Memory B cell (primary cell): ENCODE measurements at places on chromosomes 11 and 22.
A peak's percentile ranks its signal among the peaks of the same experiment; 100 is the strongest.

DNA sequence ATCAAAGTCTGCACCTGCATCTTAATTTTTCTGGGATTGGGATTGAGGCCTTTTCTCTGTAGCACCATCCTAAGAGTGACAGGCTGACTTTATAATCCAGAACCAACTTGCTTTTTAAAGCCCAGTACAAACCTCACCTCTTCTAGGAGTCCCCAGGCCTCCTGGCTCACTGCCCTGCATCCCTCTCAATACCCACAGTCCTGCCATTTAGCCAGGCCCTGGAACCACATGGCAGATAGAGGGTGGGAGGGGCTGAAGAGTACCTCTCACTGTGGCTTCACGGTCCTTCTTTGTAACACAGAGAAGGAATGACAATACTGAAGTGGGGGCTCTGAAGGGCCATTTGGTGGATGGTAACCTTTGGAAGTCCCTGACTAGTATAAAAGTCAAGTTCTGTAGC lies 63.5 kb upstream of the PHOX2A start:
- H3K4me1 ChIP-seq: peaks cover 12% of the 10 kb centered on the region
- H3K4me3 ChIP-seq: no peak overlapping the region
- no peaks in the 10 kb centered on the region for H3K27me3 ChIP-seq
- no peak for DNase-seq

- H3K36me3 ChIP-seq: no peaks in the 10 kb centered on the region
- H3K4me1 ChIP-seq: peaks cover 11% of the 10 kb centered on the region
- peak; percentile 14 for DNase-seq
Measured at GRCh38 chr11:8020244-8020597, 33.1 kb downstream of the EIF3F start.

DNA sequence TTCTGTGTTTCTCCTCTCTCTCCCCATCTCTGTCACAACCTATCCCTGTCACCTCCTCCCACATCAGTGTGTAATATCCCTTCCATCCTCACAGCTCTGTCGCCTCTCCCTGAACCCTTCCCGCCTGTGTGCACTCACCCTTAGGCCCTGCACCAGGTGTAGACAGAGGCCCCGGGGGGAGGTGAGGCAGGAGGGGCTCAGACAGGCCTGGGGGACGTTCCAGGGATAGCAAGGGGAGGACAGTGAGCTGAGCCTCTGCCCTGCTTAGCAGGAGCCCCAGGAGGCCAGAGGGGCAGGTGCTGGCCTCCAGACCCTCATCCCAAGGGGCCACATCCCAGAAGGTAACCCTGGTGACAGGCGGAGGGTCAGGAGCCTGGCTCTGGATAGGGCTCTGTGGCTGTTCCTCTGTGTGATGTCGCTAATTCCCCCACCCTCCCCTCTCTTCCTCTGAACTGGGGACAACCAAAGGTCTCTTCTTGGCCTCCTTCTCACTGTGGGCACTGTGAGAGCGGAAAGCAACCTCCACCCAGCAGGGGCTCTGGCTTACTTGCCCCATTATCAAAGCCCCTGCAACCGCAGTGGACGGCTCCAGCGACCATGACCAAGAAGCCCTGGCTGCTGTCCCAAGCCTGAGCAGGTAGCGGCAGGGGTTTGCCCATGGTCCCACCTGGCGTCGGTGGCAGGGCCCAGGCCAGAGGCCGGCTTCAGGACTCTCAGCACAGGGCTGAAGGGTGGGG lies 35.7 kb downstream of the KCNJ4 start:
- H3K4me3 ChIP-seq: peak overlapping the region; percentile 8
- H3K36me3 ChIP-seq: no peaks in the 10 kb centered on the region
- H3K4me1 ChIP-seq: peaks cover 4% of the 10 kb centered on the region
- peaks cover 5% of the 10 kb centered on the region for H3K27me3 ChIP-seq
- no peak overlapping the region for H3K27ac ChIP-seq

DNA sequence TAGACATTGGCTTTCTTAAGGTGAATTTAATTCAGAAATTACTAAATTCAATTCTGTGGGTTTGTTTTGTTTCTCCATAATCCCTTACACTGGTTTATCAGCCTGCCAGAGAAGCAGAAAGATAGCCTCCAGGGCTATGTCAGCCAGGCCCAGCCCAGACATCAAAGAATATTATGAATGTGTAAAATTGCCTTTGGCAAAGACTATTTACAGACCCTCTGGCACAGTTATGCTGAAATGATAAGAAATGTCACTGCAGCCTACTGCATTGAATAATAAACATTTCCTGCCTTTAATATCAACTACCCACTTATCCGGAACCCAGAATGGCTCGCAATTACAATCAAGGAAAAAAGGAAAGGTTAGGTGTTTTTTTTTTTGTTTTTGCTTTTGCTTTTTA lies 562.5 kb upstream of the LRRC4C start:
- H3K27ac ChIP-seq: no peak overlapping the region

GRCh38 chr11:57071829-57072228 lies 83.1 kb downstream of the OR5AK2 start:
- H3K4me1 ChIP-seq: no peaks in the 10 kb centered on the region
- no peak for DNase-seq
- H3K4me3 ChIP-seq: no peak overlapping the region
- H3K27me3 ChIP-seq: no peaks in the 10 kb centered on the region
- H3K27ac ChIP-seq: no peak overlapping the region

GRCh38 chr22:17514084-17514483 lies 49.2 kb upstream of the SLC25A18 start:
- H3K27ac ChIP-seq: no peak overlapping the region
- H3K4me3 ChIP-seq: no peak overlapping the region
- H3K4me1 ChIP-seq: no peaks in the 10 kb centered on the region
- H3K27me3 ChIP-seq: peaks cover 20% of the 10 kb centered on the region

DNA sequence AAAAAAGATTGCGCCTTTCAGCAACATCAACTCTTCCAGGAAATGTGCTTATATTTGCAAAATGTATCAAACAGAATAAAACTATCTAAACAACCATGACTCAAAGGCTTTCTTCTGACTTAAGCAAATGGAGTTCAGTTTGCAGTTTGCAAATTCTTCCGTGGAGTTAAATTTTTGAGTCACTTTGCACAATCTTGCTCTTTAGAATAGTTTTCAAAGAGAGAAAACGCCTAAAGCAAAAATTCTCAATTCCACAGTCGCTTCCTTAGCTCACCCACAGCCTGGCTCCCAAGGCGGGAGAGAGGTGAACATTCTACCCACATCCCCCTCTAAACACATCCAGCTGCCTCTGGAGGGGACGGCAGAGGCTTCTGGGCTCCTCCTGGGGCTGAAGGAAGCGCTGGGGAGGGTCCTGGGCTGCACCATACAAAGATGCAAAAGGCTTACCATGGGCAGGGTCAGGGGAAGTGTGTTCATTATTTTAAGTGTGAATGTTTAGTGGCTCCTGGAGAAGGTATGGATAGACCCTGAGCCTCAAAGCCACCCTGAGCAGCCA lies 1487.3 kb downstream of the TBC1D22A start:
- H3K4me1 ChIP-seq: peaks cover 5% of the 10 kb centered on the region
- no peak for DNase-seq
- no peak overlapping the region for H3K27ac ChIP-seq

- H3K27me3 ChIP-seq: peaks cover 17% of the 10 kb centered on the region
- H3K4me1 ChIP-seq: no peaks in the 10 kb centered on the region
- no peak overlapping the region for H3K27ac ChIP-seq
- H3K4me3 ChIP-seq: no peak overlapping the region
- no peaks in the 10 kb centered on the region for H3K36me3 ChIP-seq
Measured at GRCh38 chr22:35987487-35987886, 41.1 kb downstream of the RBFOX2 start.

- H3K27ac ChIP-seq: no peak overlapping the region
- no peaks in the 10 kb centered on the region for H3K36me3 ChIP-seq
- H3K27me3 ChIP-seq: no peaks in the 10 kb centered on the region
- no peak for DNase-seq
Measured at GRCh38 chr11:110856996-110857812, 145.0 kb upstream of the ARHGAP20 start.

DNA sequence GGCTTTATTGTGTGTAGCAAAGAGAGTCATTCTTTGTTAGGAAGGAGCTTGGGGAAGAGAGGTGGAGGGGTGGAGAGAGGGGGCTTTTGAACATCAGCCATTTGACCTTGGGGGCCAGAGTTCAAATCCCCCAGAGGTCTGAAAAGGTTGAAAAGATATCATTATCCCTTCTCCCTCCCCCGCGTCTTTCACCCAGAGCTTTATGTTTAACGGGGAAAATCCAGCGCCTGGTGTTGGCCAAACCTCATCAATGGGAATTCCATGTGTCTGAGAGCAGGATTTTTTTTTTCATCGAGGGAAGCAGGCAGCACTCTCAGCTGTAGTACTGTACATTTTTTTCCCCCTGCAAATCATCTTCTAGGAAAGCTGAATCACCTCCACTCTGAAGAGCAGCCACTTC lies 122.4 kb upstream of the HSD17B12 start:
- H3K27me3 ChIP-seq: peaks cover 33% of the 10 kb centered on the region
- peaks cover 2% of the 10 kb centered on the region for H3K4me1 ChIP-seq
- no peak overlapping the region for H3K4me3 ChIP-seq
- no peak overlapping the region for H3K27ac ChIP-seq

DNA sequence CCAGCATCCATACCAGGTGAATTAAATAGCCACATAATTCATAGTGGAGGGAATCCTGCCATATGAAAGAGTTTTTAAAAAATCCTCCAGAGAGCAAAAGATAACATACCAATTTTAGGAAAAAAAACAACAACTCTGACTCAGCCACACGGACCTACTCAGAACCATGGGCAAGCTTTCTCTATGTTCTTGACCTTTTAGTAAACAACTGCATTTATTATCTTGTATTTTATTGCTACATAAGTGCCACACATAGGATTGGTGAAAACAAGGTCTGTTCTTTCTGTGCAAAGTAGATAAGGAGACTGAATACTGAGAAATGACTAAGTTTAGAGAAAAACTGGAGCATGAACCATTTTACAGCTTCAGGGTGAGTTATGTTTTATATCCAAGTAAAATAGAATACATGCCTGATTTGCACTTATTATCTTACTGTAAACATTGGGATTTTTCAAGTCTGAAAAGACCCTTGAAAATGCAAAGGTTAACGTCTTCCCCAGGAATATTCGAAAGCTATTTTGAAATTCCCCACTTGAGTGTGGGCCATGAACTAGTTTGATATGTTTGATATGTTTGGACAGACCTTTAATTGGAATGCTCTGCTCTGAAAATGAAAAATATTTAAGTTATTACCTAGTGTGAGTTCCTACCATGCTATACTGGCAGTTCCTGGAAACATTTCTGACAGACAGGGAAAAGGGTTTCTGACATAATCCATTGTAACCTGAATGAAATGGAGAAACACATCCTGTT lies 89.5 kb upstream of the DDI1 start:
- H3K36me3 ChIP-seq: no peaks in the 10 kb centered on the region
- DNase-seq: no peak
- H3K27ac ChIP-seq: no peak overlapping the region
- no peaks in the 10 kb centered on the region for H3K4me1 ChIP-seq
- no peaks in the 10 kb centered on the region for H3K27me3 ChIP-seq

DNA sequence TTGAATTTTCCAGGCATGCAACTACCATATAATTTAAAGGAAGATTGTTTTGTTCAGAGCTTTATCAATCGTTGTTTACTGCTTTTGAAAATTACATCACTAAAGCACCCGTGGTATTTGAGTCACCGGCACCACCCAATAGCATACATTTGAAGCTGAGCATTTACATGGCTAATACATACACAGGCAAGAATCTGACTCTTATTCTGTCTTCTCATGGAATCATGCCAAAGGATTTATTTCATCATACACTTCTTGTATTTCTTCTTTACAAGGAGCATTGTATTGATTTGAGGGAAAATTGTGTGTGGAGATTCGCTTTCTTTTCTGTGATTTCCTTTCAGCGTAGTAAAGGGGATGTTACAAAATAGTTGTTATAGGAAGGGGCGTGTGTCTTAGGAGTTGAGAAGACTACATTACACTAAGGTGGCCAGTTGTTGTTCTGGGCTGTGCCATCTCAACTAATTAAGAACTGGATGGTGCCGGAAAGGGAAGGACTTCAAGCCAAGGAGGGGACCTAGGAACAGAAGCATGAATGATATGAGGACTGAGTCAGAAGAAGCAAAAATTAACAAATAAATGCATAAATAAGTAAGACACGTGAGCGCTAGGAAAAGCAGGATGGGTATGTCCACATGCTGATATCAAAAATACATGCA lies 12.9 kb upstream of the CD3E start:
- peaks cover 4% of the 10 kb centered on the region for H3K4me1 ChIP-seq
- no peak for DNase-seq
- no peak overlapping the region for H3K4me3 ChIP-seq
- no peak overlapping the region for H3K27ac ChIP-seq
- H3K36me3 ChIP-seq: no peaks in the 10 kb centered on the region
- peaks cover 10% of the 10 kb centered on the region for H3K27me3 ChIP-seq

DNA sequence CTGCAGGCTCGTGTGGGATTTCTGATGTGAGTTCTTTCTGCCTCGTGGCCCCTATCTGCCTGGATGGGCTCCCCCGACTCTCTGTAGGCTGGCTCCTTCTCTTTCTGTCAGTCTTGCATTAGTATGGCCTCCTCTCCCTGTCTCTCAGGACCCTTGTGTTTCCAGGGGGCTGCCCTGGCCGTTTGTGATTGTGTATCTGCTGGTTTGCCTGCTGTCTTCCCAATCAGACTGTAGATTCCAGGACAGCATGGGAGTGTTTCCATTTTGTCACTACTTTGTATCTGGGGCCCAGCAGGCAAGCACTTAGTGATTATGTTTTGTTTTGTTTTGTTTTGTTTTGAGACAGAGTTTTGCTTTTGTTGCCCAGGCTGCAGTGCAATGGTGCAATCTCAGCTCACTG lies 25.6 kb downstream of the SNAP29 start:
- no peak for DNase-seq
- H3K4me1 ChIP-seq: no peaks in the 10 kb centered on the region
- H3K27ac ChIP-seq: no peak overlapping the region
- peaks cover 32% of the 10 kb centered on the region for H3K36me3 ChIP-seq
- no peaks in the 10 kb centered on the region for H3K27me3 ChIP-seq

- H3K4me1 ChIP-seq: peaks cover 34% of the 10 kb centered on the region
- H3K4me3 ChIP-seq: peak within 1 kb of the TSS; percentile 88
- no peaks in the 10 kb centered on the region for H3K27me3 ChIP-seq
- H3K36me3 ChIP-seq: peaks cover 10% of the 10 kb centered on the region
Measured at GRCh38 chr22:29267858-29268510, at the start of the genes EWSR1 and RHBDD3. Gene EWSR1 (plus strand): TSS chr22:29268268. CDS start chr22:29268337, 69 bp downstream. Gene RHBDD3 (minus strand): TSS chr22:29267981. CDS start chr22:29265626, 2,355 bp downstream.

DNA sequence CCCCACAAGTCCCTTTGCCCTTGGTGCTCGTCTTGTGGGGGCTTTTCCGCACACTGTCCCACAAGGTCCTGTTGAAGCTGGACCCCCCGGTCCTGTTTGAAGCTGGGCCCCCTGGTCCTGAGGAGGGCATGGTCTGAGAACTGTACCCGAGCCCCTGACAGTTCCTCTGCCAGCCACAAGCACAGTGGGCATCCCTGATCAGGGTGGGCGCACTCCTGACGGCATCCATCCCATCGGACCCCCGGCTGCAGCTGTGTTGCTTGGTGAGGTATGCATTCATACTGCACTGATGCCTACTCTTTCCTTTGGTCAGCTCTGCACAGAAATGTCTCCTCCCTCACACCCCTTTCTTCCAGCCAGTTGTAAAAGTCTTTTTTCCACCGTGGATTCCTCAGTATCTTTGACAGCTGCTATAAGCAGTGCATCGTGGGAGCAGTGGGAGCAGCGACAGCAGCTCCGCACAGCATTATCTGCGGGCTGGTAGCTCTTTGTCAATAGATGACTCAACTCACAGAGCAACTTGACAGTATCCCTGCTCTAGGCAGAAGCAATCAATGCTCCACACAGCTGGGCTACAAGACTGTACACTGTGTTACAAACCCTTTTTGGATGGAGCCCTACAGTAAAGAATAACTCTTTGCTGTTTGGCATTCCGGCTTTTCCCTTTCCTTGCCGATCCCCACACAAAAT lies 1030.8 kb upstream of the CCDC90B start:
- no peaks in the 10 kb centered on the region for H3K36me3 ChIP-seq
- DNase-seq: no peak
- no peaks in the 10 kb centered on the region for H3K4me1 ChIP-seq
- H3K27me3 ChIP-seq: peaks cover 1% of the 10 kb centered on the region

GRCh38 chr22:48102581-48102980 lies 1340.1 kb downstream of the TBC1D22A start:
- peaks cover 10% of the 10 kb centered on the region for H3K27me3 ChIP-seq
- no peak for DNase-seq
- peaks cover 27% of the 10 kb centered on the region for H3K4me1 ChIP-seq
- H3K36me3 ChIP-seq: no peaks in the 10 kb centered on the region
- H3K4me3 ChIP-seq: no peak overlapping the region
